ENCODE measurements at places on chromosomes 3 and 15. TPM values are rescaled to one million over a fixed set of nuclear protein-coding genes. Genes with fewer than 3 reads are reported as not detected.

Gene TRH
- total RNA-seq: 16.4 TPM

Gene RRP9
- 7.7 TPM for total RNA-seq

Gene VGLL3
- total RNA-seq: 2.5 TPM

Gene GOLGA6D
- not detected for total RNA-seq

Gene TMEM212
- not detected for total RNA-seq

Gene IGSF10
- 3.9 TPM for total RNA-seq

Gene GABRG3
- 14.0 TPM for total RNA-seq

Gene RTP1
- total RNA-seq: 0.27 TPM

Gene FAM107A
- total RNA-seq: 13.1 TPM

- peak; percentile 94 for DNase-seq
These were observed at the start of the genes EXOSC7 and ZDHHC3 for GRCh38 chr3:44976002-44976815. Gene EXOSC7 (plus strand): TSS chr3:44976244. CDS start chr3:44976278, 34 bp downstream. Gene ZDHHC3 (minus strand): TSS chr3:44976174. CDS start chr3:44959436, 16,738 bp downstream.

DNA sequence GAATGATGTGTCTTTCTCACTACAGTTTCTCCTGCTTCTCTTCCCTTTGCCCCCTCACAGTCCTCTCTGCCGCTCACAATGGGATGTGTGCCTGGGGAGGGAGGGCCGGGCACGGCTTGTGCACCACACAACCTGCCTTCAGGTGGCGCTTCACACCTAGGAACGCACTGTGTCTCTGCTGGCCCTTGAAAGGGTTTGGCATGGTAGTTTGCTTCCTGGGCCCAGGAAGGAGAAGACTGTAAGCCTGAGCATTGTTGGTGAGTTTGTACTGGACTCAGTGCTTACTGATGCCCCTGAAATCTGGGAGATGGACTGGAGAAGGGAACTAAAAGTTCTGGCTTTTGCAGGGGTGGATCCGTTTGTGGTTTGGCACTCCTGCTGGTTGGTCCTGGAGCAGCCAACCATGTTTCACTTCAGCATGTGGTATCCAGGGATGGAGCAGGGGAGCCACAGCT lies 9.2 kb downstream of the ALPK3 start:
- DNase-seq: no peak

DNA sequence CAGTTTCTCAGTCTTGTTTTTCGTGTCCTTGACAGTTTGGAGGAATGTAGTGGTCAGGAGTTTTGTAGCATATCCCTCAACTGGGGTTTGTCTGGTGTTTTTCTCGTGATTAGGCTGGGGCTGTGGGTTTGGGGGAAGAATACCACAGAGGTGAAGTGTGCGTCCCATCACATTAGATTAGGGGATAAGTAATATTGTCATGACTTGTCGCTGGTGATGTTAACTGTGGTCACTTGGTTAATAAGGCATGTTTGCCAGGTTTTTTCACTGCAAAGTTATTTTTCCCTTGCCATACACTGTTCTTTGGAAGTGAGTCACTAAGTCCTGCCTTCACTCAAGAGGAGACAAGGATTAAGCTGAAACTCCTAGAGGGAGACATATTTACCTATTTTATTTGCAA lies 39.1 kb downstream of the PAK2 start:
- no peak for DNase-seq

- DNase-seq: peak; percentile 48
These were observed 160.0 kb downstream of the FRMD5 start for GRCh38 chr15:44034933-44035624.

DNA sequence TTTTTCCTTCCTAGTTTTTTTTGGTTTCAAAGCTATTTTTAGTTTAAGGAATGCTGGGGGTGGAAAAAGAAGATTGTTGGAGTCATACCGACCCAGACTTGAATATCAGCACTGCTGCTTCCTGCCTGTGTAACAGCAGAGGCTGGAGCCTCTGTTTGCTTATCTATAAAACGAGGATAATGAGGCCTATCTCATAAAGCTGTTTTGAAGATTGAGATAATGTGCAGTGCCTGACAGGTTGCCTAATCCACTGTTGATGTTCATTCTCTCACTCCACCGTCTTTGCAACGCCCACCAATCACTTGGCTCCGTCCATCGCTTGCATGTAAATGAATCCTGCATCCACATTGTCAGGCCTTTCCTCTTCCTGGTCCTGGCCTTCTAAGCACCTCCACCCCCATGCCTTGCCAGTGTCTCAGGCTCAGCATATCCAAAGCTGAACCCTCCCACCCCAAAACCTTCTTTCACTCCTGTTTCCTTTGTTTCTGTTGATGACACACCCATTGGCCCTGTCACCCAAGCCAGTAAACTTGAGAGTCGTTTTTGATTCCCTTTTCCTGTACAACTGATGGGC lies 94.9 kb downstream of the MEX3B start:
- DNase-seq: no peak

GRCh38 chr3:196775938-196776337 lies 36.3 kb downstream of the PAK2 start:
- no peak for DNase-seq

DNA sequence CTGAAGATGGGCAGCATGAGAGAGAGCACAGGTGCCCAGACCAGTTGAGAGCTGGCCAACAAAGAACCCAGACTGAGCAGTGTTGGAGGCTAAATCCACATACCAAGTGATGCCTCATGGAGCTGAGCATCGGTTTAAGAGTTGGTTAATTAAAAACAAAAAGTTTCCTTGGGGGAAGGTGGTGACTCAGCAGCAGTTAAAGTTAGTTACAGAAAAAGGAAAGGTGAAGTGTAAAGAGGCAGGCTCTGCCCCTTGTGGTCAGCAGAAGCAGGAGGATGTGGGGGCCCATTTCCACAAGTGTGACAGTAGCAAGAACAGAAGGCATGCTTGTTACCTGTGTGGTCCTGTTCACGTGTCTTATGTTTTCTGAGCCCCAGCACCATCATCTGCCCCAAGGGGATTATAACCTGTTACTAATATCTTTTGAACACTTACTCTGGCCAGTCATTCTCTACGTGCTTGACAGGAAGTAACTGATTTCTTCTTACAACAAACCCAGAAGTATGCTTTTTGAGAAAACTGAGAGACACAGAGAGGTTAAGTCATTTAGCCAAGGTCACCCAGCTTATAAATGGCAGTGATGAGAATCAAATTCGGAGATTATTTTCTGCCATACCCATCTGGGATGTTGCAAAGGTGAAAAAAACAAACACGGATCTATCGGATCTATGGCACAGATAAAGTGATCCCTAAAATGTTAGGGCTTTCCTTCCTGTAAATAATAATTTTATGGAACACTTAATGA lies 91.0 kb downstream of the EPHB1 start:
- no peak for DNase-seq

GRCh38 chr3:97257942-97258697 lies 443.7 kb downstream of the EPHA6 start:
- no peak for DNase-seq

- DNase-seq: no peak
These were observed 11.3 kb upstream of the RPL39L start for GRCh38 chr3:187150599-187150998.

GRCh38 chr3:51887620-51888019 lies 12.2 kb upstream of the IQCF5 start:
- no peak for DNase-seq

DNA sequence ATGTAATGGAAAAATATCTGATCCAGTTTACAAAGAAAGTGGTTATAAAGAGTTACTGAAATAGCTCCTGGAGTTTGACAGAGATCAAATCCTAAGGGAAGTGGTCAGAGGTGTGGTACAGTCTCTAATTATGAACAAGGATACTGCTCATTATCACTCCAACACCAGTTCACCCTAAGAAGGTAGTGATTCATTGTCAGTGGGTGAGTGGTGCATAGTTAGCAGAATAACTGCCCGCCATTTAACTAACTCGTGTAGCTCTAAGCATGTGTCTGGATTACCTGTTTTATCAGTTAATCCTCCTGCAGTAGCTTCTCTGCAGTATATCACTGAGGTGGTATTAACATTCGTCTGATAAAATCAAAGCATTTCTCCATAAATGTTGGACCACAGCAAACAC lies 700.1 kb downstream of the NLGN1 start:
- DNase-seq: no peak

GRCh38 chr15:70420948-70421482 lies 323.3 kb upstream of the TLE3 start:
- no peak for DNase-seq

Data from cerebellum (tissue), 4 donors.